ENCODE measurements at places on chromosomes 7 and 10. TPM values are rescaled to one million over a fixed set of nuclear protein-coding genes. Genes with fewer than 3 reads are reported as not detected.

Gene CACNB2
- total RNA-seq: 9.8 TPM

Gene PTPRE
- 15.9 TPM for total RNA-seq

DNA sequence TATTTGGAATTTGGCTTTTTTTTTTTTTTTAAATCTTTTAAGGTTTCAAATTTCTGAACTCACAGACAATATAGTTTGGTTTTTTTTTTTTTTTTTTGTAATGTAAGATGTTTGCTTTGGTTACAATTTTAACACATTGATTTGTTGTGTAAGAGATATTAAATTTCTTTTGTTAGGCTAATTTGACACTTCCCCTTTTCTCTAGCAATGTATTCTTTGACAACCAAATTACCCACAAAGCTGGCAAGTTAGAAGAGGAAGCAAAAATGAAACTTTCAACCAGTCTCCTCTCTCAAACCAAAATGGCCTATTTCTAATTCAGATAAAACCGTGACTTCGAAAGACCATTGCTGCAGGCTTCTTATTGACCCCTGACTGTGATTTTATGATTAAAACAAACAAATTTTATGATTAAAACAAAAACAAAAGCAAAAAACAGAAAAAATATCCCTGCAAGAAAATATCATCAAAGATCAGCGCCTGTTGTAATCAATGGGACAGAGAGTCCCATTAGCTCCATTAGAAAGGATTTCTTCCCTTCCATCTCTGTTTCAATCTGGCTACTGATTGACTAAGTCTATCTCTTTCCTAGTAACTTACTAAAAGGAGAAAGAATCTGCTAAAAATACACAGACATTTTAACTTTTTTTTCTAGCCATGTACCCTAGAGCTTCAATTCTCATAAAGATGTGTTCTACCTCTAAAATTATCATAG lies 489.2 kb downstream of the MDFIC start:
- DNase-seq: no peak

- no peak for DNase-seq
Measured at GRCh38 chr7:69190763-69191162, 407.5 kb upstream of the AUTS2 start.

GRCh38 chr10:69844698-69845097 lies 43.0 kb downstream of the COL13A1 start:
- no peak for DNase-seq

All from colonic mucosa (tissue), 4 donors.